ENCODE measurements at places on chromosomes 12 and 14.
A peak's percentile ranks its signal among the peaks of the same experiment; 100 is the strongest.

DNA sequence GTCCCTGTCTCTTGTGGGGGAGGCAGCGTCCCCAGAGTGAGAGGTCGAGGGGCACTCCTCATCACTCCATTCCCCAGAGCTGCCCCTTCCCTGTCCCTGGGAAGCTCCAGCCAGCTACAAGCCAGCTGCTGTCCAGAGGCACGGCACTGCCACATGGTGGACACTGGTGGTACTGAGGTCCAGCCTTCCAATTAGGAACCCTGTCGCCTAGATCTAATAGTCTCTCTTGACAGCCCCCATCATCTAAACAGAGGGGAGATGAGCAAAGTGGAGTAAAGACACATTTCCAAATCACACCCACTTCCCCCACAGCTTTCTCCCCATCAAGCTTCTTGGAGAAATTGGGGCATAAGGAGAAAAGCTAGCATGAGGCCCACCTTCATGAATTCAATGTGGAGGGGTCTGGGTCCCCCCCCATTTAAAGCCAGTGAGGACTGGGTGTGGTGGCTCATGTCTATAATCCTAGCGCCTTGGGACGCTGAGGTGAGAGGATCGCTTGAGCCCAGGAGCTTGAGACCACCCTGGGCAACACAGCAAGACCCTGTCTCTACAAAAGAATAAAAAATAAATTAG is 2.1 kb upstream of the INHBE start:
- DNase-seq, result peak; percentile 80

GRCh38 chr14:31068235-31068634 is 42.1 kb upstream of the STRN3 start:
- DNase-seq, result no peak

- DNase-seq, result no peak
Observed at GRCh38 chr12:124273630-124274029, 21.3 kb upstream of the RFLNA start.

DNA sequence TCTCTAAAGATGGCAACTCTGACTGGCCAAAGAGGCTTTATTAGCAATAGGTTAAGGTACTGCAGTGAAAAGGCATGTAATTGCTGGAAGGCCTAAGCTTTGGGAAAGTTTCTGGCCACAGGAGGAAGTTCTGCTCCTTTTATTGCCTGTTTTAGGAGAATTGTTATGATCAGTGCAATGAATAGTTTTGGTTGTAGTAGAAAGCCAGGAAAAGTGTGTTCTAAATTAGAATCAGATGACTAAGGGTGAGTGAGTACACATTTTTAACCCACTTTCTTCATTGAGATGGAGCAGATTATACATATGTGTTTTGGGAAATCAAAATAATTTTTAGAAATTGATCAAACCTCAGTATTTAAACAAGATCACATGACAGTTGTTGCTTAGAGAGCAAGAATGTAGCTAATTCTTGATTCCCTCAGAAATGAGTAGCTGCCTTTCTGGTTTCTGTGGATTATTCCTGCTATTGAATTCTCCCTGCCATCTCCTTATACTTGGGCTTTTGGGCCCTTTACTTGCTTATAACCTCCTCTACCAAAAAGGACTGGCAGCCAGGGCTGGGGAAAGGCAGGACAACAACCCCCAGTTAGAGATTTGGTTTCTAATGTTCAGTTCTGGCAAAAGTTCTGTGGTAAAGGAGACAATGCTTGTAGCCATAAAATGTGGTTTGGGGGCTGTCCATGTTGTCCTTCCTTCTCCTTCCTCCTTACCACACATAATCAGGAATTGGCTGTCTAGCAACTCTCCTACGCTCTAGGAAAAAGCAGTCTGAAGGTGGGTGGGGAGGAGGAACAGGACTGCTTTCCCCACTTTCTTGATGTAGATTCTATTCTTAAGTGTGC is 217.1 kb downstream of the SLC38A4 start:
- no peak for DNase-seq

DNA sequence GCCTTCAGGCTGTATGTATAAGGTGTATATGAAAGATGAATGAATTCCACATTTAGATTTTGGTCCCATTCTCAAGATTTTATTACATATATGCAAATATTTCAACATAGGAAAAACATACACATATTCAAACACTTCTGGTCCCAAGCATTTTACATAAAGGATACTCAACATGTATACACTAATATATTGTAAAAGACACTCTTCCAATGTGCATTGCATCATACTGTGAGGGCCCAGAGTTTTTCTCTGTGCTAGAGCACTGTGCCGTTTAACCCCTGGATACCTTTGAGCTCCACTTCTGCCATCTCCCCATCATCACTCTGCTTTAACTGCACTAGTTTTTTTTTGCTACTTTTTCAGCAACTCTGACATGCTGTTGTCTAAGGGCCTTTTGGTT is 48.1 kb downstream of the ZDHHC17 start:
- DNase-seq, result no peak

DNA sequence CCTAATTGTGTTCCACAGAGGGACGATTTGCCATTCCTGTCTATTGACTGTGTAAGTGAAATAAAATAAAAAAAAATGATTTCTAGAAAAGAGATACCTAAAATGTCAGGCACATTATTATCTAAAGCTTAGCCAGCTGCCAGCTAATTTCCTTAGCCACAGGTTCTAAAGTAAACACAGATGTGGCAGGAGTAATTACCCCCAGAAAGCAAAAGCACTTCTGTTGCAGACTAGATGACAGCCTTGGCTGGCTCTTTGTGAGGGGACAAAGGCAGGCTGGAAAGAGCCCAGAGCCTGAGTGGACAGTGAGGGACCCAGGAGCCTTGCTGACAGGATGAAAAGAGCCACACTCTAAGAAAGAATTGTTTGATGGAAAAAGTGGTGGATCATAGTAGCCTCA is 418.1 kb downstream of the LRIG3 start:
- no peak for DNase-seq

GRCh38 chr12:118013283-118013682 is 3.2 kb upstream of the RFC5 start:
- DNase-seq, result no peak

DNA sequence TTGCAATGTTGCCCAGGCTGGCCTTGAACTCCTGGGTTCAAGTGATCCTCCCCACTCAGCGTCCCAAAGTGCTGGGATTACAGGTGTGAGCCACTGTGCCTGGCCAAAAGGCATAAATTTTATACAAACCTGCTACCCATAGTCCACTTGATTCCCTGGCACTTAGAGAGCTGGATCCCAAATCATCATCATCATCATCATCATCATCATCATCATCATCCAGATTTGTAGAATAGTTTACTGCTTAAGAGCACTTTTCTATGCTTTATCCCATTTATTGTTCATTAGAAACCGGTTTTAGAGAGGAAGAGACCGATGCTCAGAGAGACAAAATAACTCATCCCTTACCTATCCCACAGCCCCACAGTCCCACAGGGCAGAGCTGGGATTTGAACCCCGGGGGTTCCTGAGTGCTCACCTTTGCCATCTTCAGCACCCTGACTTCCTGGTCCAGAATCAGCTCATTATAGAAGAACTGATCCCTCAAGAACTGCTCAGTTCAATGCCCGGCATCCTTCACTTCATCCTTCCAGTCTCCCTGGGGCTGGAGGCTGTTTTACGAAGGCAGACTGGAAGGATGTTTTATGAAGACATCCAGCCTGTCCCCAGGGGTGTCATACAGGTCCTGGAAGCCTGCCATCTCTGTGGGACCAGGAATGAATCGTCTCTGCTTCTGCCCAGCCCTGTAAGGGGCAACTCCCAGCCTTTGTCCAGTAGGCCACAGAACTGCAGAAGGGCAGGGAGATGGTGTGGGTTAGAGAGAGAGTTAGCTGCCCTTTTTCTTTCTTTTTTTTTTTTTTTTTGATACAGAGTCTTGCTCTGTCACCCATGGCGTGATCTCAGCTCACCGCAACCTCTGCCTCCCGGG is 20.2 kb upstream of the OASL start:
- DNase-seq, result no peak

DNA sequence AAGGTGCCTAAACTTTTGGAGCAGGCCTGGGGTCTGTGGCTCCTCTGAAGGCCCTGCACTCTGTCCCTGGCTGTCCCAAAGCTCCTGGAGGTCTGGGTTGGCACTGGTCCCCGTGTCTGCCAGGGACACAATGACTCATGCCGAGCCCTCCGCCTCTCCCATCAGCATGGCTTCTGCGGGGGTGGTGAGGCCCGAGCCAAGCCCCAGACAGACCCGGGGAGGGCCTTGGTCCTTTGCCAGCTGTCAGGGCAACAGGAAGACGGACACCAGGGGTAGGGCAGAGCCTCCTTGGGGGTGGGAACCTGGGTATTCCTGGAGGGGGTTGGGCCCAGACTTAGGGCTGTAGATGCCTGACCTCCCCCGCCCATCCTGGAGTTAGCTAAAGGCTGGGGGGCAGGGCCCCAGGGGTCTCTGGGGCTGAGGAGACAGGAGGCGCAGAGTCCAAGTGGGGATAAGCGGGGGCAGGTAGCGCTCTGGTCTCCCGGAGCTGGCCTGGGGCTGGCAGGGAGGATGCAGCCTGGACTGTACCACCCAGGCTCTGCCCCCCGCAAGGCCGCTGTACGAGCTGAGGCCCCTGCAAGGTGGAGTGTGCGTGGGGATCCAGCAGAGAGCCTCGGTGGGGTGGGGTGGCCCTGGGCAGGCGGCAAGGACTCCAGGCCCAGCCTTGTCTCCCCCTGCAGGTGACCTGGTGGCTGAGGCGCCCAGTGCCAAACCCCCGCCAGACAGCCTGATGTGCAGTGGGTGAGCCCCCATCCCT is 16.4 kb upstream of the PUS1 start:
- DNase-seq, result peak; percentile 91

DNA sequence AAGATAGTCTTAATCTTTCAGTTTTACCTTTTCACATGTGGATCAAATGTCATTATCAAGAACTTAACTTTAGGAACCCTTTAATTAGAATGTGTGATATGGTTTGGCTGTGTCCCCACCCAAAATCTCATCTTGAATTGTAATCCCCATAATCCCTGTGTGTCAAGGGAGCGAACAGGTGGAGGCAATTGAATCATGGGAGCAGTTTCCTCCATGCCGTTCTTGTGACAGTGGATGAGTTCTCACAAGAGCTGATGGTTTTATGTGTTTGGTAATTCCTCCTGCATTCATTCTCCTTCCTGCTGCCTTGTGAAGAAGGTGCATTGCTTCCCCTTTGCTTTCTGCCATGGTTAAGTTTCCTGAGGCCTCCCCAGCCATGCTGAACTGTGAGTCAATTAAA is 160.6 kb downstream of the MON2 start:
- DNase-seq, result no peak

DNA sequence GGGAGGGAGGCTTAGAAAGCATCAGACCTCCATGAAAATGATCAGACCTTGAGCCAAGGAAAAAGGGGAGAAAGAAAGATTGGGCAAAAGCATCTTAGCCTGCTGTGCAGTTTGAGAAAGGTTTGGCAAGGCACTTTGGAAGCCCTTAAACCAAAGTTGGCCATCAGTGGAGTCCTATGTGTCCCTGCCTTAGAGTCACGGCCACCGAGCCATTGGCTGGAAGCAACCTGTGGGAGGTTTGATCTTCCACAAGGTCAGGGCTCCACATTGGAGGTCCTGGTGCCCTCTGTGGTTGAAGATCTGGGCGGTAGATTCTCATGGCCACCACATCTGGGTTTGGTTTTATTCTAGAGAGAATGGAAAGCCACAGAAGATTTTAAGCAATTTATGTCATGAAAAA is 44.4 kb downstream of the SRRM4 start:
- DNase-seq, result no peak

DNA sequence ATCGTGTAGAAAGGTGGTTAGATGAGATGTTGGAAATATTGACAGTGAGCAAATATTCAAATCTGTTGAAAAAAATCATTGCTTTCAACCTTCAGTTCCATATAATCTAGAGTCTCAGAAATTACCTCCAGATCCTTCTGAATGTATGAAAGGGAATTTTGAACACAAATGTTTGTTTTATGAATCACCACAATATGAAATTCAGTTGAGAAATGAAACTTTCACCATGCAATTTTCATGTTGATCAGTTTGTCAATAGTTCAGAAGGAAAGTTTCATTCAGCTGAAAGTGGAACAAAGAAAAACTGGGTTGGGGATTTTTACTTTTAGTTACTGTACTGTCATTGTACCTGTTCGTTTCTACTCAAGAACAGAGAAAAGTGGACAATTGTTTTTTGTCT is 953.6 kb downstream of the SLC6A15 start:
- no peak for DNase-seq

DNA sequence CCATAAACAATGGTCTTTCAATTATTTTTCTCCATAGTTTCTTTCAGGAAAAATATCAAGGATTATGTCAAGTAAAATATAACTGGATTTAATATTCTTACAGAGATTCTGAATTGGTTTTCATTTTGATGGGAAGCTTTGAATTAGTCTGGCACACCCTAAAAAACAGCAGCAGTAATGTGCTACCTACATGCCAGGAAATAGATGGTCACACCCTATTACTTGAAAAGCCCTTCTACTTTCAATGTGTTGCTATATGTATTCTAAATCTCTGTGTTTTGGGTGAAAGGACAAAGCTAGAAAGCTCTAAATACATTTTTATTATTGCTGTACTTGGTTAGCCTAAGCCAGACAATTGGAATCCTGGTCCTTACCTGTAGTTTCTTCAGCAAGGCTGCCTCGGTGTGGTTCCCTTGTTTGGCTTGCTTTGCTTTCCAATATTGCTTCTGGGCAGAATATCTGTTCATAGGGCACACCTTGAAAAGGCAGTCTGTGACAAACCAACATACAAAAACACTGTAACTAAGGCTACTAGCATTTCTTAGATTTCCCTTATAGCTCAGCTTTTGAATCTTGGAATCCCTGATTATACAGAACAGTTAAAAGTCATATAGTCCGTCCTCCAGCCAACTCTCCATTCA is 107.6 kb downstream of the ITPR2 start:
- no peak for DNase-seq

- DNase-seq, result no peak
Observed at GRCh38 chr14:89489761-89490437, 72.9 kb upstream of the FOXN3 start.

DNA sequence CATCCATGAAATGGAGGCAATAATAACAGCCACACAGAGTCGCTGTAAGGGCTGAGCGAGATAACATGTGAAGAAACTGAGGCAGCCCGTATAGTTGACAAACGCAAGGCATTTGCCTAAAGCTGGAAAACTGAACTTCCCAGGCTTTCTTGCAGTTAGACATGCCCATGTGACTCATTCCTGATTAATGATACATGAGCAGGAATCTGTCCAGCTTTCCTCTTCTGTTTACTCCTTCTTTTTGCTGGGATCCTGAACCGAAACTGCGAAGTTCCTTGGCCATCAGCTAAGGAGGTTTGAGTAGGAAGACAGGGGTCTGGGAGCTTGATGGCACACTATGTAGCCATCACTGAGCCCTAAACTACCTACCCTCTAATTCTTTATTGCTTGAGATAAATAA is 52.2 kb downstream of the ST8SIA1 start:
- no peak for DNase-seq

Data from left ventricle myocardium inferior (tissue), 1 donor.